ENCODE measurements at places on chromosomes 1 and 21.

- no peak overlapping the region for H3K4me3 ChIP-seq
- H3K36me3 ChIP-seq = no peaks in the 10 kb centered on the region
- DNase-seq = no peak
- no peak overlapping the region for H3K27ac ChIP-seq
These were observed 458.3 kb upstream of the BEND5 start for GRCh38 chr1:49234988-49235387.

GRCh38 chr1:241357366-241358340 is 648 bp upstream of the RGS7 start:
- peaks cover 34% of the 10 kb centered on the region for H3K27me3 ChIP-seq
- H3K27ac ChIP-seq = no peak overlapping the region
- no peak for DNase-seq
- H3K36me3 ChIP-seq = no peaks in the 10 kb centered on the region

DNA sequence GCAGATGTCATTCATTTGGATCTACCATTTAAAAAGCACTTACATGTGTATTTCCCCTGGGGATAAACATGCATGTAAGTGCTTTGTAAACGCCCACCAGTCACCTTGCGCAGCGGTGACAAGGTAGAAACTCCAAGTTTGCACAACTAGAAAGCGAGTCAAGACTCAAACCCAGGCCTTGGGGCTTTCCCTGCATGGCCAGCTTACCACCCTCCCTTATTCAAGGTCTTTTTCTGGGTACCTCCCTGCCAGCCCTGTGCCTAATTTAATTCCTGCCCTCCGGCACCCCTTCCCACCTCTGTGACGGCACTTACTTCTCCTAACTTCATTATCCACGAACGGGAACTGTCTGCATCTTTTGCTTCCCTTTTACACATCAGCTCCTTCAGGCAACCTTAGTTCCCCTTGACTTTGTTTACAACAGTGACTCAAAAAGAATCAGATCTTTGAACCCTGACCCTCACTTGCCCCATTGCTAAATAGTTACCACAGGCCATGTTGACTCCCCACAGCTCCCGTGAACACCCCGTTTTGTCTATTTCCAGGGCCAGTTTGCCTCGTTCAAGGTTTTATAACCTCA is 138.3 kb upstream of the ETS2 start:
- no peaks in the 10 kb centered on the region for H3K4me1 ChIP-seq
- H3K4me3 ChIP-seq = no peak overlapping the region
- no peak overlapping the region for H3K27ac ChIP-seq
- H3K27me3 ChIP-seq = peaks cover 30% of the 10 kb centered on the region

- no peak overlapping the region for H3K27ac ChIP-seq
- DNase-seq = no peak
- H3K4me1 ChIP-seq = no peaks in the 10 kb centered on the region
- H3K4me3 ChIP-seq = no peak overlapping the region
These were observed 126.6 kb downstream of the PRDM2 start for GRCh38 chr1:13826591-13826990.

DNA sequence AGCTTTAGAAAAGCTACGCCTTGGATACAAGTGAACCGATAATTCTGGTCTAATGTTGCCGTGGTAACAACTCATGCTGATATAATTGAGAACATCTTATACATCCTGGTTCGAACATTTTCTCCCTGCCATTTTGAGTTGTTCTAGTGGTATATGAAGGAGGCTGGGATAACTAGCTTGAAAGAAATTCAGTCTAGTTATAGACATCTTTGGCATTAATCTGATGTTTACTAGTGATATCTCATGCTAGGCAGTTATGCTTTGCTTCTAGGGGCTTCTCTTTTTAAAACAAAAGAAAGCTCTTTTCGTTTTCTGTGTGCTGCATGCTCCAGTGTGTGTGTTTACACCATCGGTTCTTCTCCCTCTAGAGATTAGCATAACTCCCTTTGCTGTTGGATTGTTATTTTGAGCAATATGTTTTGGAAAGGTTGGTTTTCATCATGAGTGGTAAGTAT is 20.5 kb downstream of the PRKACB start:
- H3K36me3 ChIP-seq = no peaks in the 10 kb centered on the region
- H3K4me1 ChIP-seq = no peaks in the 10 kb centered on the region
- no peaks in the 10 kb centered on the region for H3K27me3 ChIP-seq
- no peak for DNase-seq

GRCh38 chr1:151512326-151512725 is 1.1 kb downstream of the CGN start:
- no peak overlapping the region for H3K27ac ChIP-seq
- DNase-seq = no peak

Measured in mesenchymal stem cell (in vitro differentiated cells and primary cell).